ENCODE measurements at places on chromosomes 3 and 15.

GRCh38 chr3:51269466-51269865 lies 115.6 kb upstream of the MANF start:
- DNase-seq, result no peak

GRCh38 chr3:29754346-29754745 lies 473.5 kb downstream of the RBMS3 start:
- no peak for DNase-seq

GRCh38 chr3:123489400-123490004 lies 40.6 kb upstream of the ADCY5 start:
- DNase-seq, result peak; percentile 56

GRCh38 chr3:169591983-169592644 lies 71.4 kb downstream of the MECOM start:
- DNase-seq, result no peak

DNA sequence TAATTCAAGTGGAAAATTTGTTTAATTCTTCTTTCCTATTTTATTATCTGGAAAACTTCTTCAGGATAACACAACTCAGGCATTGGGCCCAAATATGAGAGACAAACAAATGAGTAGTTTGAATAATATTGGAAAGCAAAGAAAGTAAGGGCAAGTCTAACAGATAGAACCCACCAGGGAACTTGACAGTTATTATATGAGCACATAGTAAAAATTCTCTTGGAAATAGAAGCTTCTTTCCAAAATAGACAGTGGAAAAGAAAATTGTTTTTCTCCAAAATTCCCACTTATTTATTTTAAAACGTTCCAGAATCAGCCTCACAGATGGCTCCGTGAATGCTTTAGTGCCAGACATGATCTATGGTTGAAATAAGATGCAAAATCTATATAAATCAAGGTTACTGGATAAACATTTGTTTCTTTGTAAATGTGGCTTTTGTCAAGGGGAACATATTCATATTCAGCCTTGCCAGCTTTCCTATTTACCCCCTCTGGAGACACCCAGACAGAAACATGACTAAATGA lies 23.9 kb downstream of the LDHAL6B start:
- DNase-seq, result no peak

DNA sequence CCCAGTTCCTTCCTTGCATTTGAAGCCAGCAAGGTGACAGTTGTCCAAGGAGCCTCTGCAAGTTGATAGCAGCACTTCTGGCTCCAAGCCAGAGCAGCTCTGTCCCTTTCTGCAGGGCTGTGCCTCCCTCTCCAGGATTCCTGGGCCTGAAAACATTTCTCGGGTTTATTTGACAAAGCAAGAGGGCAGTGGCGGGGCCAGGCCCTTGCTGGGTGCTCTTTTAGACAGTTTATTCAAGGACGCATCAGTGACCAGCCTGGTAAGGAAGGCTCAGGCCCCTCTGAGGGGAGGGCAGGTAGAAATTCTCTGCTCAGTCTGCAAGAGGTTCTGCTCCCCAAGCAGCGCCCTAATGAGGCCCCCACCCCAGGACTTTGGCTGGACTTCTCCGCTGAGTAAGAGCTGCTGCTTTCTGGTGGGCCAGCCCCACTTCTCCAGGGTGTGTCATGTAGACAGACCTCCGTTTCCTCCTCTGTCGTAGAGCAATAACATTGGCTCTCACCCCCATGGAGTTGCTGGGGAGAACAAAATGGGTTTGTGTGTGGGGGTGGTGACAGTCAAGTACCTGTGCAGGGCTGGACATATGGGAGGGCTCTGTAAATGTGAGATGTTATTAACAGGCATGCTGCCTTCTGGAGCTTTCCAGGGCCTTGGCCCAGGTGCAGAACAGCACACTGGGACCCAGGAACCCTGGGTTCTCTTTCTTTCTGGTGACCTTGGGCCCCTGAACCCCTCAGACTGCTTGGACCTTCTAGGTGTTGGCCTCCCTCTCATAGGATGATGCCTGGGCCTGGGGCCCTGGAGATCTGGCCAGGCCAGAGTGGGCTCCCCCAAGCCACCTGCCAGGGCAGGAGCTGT lies 146.2 kb upstream of the TLE3 start:
- no peak for DNase-seq

DNA sequence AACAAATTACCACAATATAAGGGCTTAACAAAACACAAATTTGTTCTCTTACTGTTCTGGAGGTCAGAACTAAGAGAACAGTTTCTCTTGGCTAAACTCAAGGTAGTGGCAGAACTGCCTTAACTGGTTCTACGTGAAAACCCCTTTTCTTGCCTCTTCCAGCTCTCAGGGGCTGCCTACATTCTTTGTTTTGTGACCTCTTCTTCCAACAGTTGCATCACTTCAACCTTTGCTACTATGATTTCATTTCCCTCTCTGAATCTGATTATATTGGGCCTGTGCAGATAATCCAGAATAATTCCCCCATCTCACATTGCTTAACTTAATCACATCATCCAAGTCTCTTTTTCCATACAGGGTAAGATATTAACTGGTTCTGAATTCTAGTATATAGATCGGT lies 624.6 kb downstream of the ZPLD1 start:
- no peak for DNase-seq

Measured in DMS79 treated with DMSO at 0.1 percent for 48 hours (cell line).